ENCODE measurements at places on chromosomes 7 and 10. TPM values are rescaled to one million over a fixed set of nuclear protein-coding genes. Genes with fewer than 3 reads are reported as not detected.

EFCAB10 gene
- 2.9 TPM for total RNA-seq

INA gene
- 29.7 TPM for total RNA-seq

C7orf25 gene
- 1.2 TPM for total RNA-seq

CFAP69 gene
- 2.2 TPM for total RNA-seq

CCSER2 gene
- total RNA-seq: 12.6 TPM

PTPRZ1 gene
- total RNA-seq: not detected

IKZF1 gene
- total RNA-seq: not detected

LIPF gene
- total RNA-seq: not detected

HUS1 gene
- 18.0 TPM for total RNA-seq

RASA4B gene
- total RNA-seq: 1.7 TPM

NUTM2A gene
- total RNA-seq: 0.05 TPM

TBC1D12 gene
- 6.3 TPM for total RNA-seq

DLX5 gene
- total RNA-seq: not detected

CDNF gene
- total RNA-seq: 0.52 TPM

CLCN1 gene
- total RNA-seq: not detected

VSTM4 gene
- 0.39 TPM for total RNA-seq

NKX1-2 gene
- total RNA-seq: 0.07 TPM

SCIN gene
- total RNA-seq: 0.45 TPM

SFMBT2 gene
- total RNA-seq: 6.2 TPM

FLNC gene
- 7.3 TPM for total RNA-seq

NEURL1 gene
- total RNA-seq: 0.50 TPM

CLRN3 gene
- total RNA-seq: not detected

SLC26A5 gene
- total RNA-seq: not detected

TMEM140 gene
- total RNA-seq: 0.97 TPM

SPDYE8 gene
- not detected for total RNA-seq

HMX2 gene
- total RNA-seq: not detected

PRKCQ gene
- 3.9 TPM for total RNA-seq

SYCE1 gene
- not detected for total RNA-seq

PLAU gene
- total RNA-seq: 106 TPM

C7orf57 gene
- total RNA-seq: 0.20 TPM

DPYSL4 gene
- total RNA-seq: 19.3 TPM

SORCS1 gene
- total RNA-seq: not detected

STK32C gene
- total RNA-seq: 44.9 TPM

SLC26A3 gene
- total RNA-seq: not detected

CEP55 gene
- 104 TPM for total RNA-seq

RNF32 gene
- total RNA-seq: 2.1 TPM

BMPER gene
- total RNA-seq: 5.7 TPM

FEZF1 gene
- not detected for total RNA-seq

PSAP gene
- 867 TPM for total RNA-seq

SPDYE9 gene
- not detected for total RNA-seq

IDI2 gene
- total RNA-seq: not detected

PLEKHS1 gene
- not detected for total RNA-seq

GNAI1 gene
- total RNA-seq: 22.9 TPM

PTN gene
- not detected for total RNA-seq

DPP6 gene
- not detected for total RNA-seq

TMEM176A gene
- not detected for total RNA-seq

NPY4R2 gene
- 11.9 TPM for total RNA-seq

ANKRD1 gene
- 41.9 TPM for total RNA-seq
